ENCODE measurements at places on chromosomes 6 and 20. TPM values are rescaled to one million over a fixed set of nuclear protein-coding genes. Genes with fewer than 3 reads are reported as not detected.

Gene EPPIN
- 0.45 TPM for total RNA-seq

- DNase-seq, result no peak
- no peak overlapping the region for H3K27ac ChIP-seq
- H3K27me3 ChIP-seq, result no peaks in the 10 kb centered on the region
- no peaks in the 10 kb centered on the region for H3K36me3 ChIP-seq
- H3K4me1 ChIP-seq, result no peaks in the 10 kb centered on the region
Observed at GRCh38 chr6:141682391-141682790, 450.3 kb upstream of the GJE1 start.

Gene OR2H2
- total RNA-seq, result not detected

- no peaks in the 10 kb centered on the region for H3K27me3 ChIP-seq
- no peaks in the 10 kb centered on the region for H3K36me3 ChIP-seq
- no peak overlapping the region for H3K27ac ChIP-seq
Observed at GRCh38 chr6:157244175-157244574, 79.1 kb downstream of the TMEM242 start.

- H3K4me1 ChIP-seq, result no peaks in the 10 kb centered on the region
- H3K27me3 ChIP-seq, result no peaks in the 10 kb centered on the region
- no peak overlapping the region for H3K4me3 ChIP-seq
- peak; percentile 52 for DNase-seq
Observed at GRCh38 chr20:15654208-15654649, 919.0 kb downstream of the KIF16B start.

Gene HECA
- total RNA-seq, result 42.0 TPM

- peaks cover 6% of the 10 kb centered on the region for H3K27me3 ChIP-seq
- H3K4me1 ChIP-seq, result peaks cover 10% of the 10 kb centered on the region
- H3K27ac ChIP-seq, result no peak within 1 kb of the TSS
- DNase-seq, result no peak
- H3K4me3 ChIP-seq, result no peak within 1 kb of the TSS
Observed at GRCh38 chr6:55174211-55175026, at the start of gene HCRTR2. TSS of gene HCRTR2 (plus strand) at chr6:55174515. CDS start at chr6:55174588, 73 bp downstream.

GRCh38 chr6:66961191-66961590 is 1254.2 kb upstream of the EYS start:
- H3K27ac ChIP-seq, result no peak overlapping the region
- no peak overlapping the region for H3K4me3 ChIP-seq
- no peaks in the 10 kb centered on the region for H3K4me1 ChIP-seq
- no peaks in the 10 kb centered on the region for H3K27me3 ChIP-seq
- no peak for DNase-seq

Gene GTF2H4
- total RNA-seq, result 21.2 TPM

Gene GPR6
- not detected for total RNA-seq

DNA sequence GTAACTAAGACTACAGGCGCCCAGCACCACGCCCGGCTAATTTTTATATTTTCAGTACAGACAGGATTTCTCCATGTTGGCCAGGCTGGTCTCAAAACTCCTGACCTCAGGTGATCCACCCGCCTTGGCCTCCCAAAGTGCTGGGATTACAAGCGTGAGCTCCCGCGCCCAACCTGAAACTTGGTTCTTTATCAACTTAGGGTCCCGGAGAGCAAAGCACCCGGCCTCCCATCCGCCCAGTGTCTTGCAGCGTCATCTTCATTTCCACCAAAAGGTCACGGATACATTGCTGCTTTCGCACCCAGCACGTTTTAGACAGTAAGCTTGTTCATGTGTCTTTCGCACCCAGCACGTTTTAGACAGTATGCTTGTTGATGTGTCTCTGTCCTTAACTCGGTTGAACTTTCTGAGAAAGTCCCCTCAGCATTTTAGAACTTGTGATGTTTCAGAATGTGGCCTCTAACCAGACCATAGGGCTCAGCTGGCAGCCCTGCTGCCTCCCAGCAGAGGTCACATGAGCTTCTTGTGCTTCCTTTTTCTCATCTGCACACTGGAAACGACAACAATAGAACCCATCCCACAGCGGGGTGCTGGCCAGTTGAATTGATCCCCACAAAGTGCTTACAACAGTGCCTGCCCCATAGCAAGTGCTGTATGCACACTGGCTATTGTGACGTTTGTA is 48.8 kb downstream of the PRR18 start:
- no peaks in the 10 kb centered on the region for H3K36me3 ChIP-seq
- no peak overlapping the region for H3K27ac ChIP-seq
- no peaks in the 10 kb centered on the region for H3K27me3 ChIP-seq
- no peak for DNase-seq
- H3K4me1 ChIP-seq, result no peaks in the 10 kb centered on the region

Gene KDM1B
- total RNA-seq, result 46.2 TPM

GRCh38 chr20:7650086-7650879 is 290.0 kb downstream of the HAO1 start:
- H3K36me3 ChIP-seq, result no peaks in the 10 kb centered on the region
- peak; percentile 40 for DNase-seq
- H3K27me3 ChIP-seq, result no peaks in the 10 kb centered on the region
- no peaks in the 10 kb centered on the region for H3K4me1 ChIP-seq
- H3K27ac ChIP-seq, result no peak overlapping the region
- no peak overlapping the region for H3K4me3 ChIP-seq

GRCh38 chr6:2448826-2449571 is 203.6 kb upstream of the GMDS start:
- no peaks in the 10 kb centered on the region for H3K27me3 ChIP-seq
- H3K36me3 ChIP-seq, result no peaks in the 10 kb centered on the region
- DNase-seq, result peak; percentile 28
- H3K27ac ChIP-seq, result no peak overlapping the region

Gene TRIM40
- not detected for total RNA-seq

Gene MAS1
- total RNA-seq, result not detected

DNA sequence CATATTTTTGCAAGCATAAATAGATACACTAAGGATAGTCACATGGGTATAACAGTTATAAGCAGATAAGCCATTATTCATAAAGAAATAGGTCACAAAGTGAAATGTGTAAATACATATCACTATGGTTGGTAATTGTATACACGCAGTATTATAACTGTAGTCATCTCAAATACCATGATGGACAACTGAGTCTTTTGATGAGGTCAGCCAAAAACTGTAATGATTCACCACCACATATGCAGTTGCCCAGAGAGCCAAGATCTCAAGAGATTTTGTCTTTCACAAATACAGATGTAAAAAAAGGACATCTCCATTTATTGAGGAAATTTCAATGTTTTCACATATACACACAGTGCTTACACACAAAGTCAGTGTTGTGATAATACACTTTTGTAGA is 28.3 kb downstream of the ZNF292 start:
- H3K4me1 ChIP-seq, result no peaks in the 10 kb centered on the region
- H3K4me3 ChIP-seq, result no peak overlapping the region
- no peak overlapping the region for H3K27ac ChIP-seq
- no peaks in the 10 kb centered on the region for H3K27me3 ChIP-seq
- no peaks in the 10 kb centered on the region for H3K36me3 ChIP-seq

Gene BFSP1
- 4.7 TPM for total RNA-seq

Gene C20orf141
- not detected for total RNA-seq

DNA sequence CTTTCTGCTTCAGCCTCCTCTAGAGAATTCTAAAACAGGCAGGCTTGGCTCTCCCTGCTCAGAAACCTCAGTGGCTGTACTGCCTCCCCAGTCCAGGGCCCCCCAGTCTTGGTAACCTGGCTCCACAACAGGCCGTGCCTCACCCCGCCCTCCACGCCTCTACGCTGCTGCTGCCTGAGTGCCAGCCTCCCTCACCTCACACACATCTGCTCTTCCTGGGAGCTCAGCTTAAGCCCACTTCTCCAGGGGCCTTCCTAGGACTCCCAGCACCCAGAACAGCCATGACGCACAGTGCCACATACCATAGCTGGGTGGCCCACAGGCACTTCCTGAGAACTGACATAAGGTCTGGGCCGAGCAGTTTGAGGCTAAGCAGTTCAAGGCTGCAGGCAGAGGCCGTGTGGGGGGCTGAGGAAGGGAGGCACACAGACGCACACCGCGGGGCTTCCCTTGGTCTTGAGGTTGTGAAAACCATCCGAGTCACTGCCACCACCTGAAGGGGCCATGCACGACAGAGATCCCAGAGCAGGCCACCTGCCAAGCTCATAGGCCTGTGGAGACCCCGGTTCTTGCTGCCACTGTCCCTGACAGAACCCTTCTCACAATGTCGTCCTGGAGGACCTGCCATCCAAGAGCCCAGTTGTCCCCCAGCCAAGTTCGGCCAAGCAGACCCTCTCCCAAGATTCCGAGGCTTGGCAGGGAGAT is 42.6 kb downstream of the DSTN start:
- H3K4me1 ChIP-seq, result peaks cover 54% of the 10 kb centered on the region
- peak overlapping the region; percentile 65 for H3K27ac ChIP-seq
- H3K4me3 ChIP-seq, result no peak overlapping the region

GRCh38 chr6:164665328-164665727 is 644.1 kb downstream of the C6orf118 start:
- no peak overlapping the region for H3K27ac ChIP-seq
- no peak for DNase-seq
- H3K4me1 ChIP-seq, result no peaks in the 10 kb centered on the region
- H3K27me3 ChIP-seq, result no peaks in the 10 kb centered on the region

Gene GTSF1L
- total RNA-seq, result not detected

GRCh38 chr20:25283221-25283951 is 35.5 kb downstream of the PYGB start:
- H3K36me3 ChIP-seq, result peaks cover 61% of the 10 kb centered on the region
- H3K27ac ChIP-seq, result no peak overlapping the region

DNA sequence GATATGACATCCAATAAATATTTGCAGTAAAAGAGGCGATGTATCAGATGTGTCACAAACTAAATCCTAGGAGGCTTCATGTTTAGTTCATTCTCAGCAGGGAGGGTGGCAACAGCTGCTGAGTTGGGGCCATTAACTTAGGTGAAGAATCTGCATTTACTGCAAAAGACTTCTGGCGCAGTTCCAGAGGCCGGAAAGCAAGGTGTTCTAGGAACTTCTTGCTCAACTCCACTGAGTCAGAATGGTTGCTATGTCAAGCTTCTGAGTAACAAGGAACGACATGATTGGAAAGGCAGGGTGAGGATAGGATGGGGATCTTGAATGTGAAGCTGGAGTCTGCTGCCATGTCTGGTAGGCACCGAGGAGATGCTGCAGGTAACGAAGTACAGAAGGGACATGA is 11.7 kb downstream of the ADNP start:
- peak; percentile 41 for DNase-seq
- no peaks in the 10 kb centered on the region for H3K36me3 ChIP-seq
- H3K27me3 ChIP-seq, result no peaks in the 10 kb centered on the region
- H3K4me3 ChIP-seq, result no peak overlapping the region

- no peak for DNase-seq
- no peak overlapping the region for H3K27ac ChIP-seq
- no peaks in the 10 kb centered on the region for H3K4me1 ChIP-seq
- H3K27me3 ChIP-seq, result no peaks in the 10 kb centered on the region
- no peaks in the 10 kb centered on the region for H3K36me3 ChIP-seq
Observed at GRCh38 chr20:22794200-22794599, 209.8 kb upstream of the FOXA2 start.

GRCh38 chr20:16569246-16570153 is 3.7 kb downstream of the KIF16B start:
- no peak overlapping the region for H3K4me3 ChIP-seq
- H3K36me3 ChIP-seq, result no peaks in the 10 kb centered on the region
- no peaks in the 10 kb centered on the region for H3K27me3 ChIP-seq
- peaks cover 5% of the 10 kb centered on the region for H3K4me1 ChIP-seq
- no peak overlapping the region for H3K27ac ChIP-seq

- DNase-seq, result no peak
- no peaks in the 10 kb centered on the region for H3K27me3 ChIP-seq
- no peaks in the 10 kb centered on the region for H3K36me3 ChIP-seq
Observed at GRCh38 chr6:143807103-143807772, 35.9 kb upstream of the LTV1 start.

Gene HLA-A
- 398 TPM for total RNA-seq

Gene OPRM1
- total RNA-seq, result not detected

DNA sequence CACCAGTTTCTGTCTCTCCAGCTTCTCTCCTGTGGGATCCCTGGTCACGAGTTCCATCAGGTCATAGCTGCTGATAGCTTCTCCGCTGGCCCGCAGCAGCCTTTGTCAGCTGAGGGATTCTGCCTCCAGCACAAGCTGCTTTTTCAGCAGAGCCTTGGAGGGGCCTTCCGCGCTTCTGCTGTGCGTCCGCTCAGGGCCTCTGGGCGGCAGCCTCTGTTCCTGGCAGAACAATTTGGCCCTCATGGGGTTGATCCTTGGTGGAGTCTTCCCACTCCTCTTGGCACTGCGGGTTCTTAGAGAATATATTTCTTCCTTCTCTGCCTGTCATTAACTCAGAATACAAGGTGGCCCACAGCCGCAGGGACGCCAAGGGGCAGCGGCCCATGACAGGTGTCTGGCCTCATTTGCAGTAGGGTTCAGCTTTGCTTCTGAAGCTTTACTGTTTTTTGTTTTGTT is 158.8 kb downstream of the DTNBP1 start:
- H3K4me3 ChIP-seq, result no peak overlapping the region
- no peaks in the 10 kb centered on the region for H3K36me3 ChIP-seq
- DNase-seq, result peak; percentile 31
- H3K4me1 ChIP-seq, result peaks cover 33% of the 10 kb centered on the region

Measured in thyroid gland (tissue), 4 donors.